ENCODE measurements at places on chromosomes 16 and 17.

DNA sequence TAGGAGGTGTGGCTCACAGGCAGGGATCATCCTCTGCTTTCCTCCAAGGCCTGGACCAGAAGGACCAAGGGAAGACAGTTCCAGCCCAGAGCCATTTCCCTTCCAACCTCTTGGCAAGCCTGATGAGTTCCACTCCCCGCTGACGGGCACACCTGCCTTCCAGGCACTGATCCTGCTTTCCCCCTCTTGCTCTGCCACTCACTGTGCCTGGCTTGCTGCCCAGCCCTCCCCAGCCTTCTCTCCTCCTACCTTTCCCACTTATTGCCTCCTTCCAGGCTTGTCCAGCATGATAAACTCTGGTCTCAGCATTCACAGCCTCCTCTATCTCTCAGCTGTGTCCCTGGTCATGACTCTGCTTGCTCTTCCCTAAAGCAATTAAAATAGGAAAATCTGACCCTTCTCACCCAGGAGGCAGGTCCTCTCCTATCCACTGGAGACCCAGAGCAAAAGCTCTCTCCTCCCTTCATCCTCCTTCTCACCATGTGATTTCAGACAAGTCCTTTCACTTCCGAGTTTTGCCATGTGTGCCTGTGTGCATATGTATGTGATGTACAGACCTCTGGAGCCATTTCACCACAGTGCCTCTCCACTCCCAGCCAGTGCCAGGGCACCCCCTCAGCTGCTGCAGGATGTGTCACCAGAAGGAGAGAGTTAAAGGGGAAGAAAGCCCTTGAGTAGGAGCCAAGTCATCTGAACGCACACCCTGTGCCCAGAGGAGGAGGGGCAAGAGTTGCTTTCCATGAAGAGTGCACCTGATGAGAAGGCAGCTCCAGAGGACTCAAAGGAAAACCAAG is 13.4 kb upstream of the TMEM170A start:
- no peak for DNase-seq

GRCh38 chr17:2975469-2975958 is 87.9 kb downstream of the OR1D5 start:
- DNase-seq = no peak

GRCh38 chr16:48963901-48964615 is 317.6 kb downstream of the CBLN1 start:
- no peak for DNase-seq

DNA sequence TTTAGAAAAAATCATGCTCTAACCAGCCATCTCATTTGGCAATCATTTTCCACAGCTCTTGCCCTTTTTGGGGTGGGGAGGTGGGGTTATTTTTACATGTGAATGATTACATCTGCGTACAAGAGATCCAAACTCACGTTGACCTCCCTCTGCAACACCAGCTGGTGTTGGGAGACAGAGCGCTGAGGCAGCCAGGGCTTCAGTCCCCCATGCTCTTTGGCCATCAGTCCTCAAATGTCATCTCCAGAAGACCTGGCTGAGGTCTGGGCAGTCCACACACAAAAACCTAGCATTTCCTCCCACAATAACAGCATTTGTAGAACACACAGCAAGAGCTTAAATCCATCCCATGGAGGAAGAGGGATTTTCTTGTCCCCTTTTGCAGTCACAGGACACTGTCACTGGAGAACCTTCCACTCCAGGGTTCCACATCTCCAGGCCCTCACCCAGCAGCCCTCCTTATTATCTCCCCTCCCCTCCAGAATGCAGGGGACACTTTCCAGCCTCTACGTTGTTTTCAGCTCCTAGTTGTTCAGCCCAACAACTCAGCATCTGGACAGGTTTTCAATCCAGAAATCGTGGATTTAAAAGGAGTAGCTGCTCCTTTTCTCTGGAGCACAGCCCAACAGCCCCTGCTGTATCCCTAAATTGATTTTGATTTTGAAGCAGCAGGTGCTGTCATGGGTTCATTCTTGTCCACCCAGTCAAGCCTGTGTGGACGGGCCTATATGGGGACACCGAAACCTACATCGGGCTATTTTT is 21.1 kb downstream of the MEOX1 start:
- no peak for DNase-seq

DNA sequence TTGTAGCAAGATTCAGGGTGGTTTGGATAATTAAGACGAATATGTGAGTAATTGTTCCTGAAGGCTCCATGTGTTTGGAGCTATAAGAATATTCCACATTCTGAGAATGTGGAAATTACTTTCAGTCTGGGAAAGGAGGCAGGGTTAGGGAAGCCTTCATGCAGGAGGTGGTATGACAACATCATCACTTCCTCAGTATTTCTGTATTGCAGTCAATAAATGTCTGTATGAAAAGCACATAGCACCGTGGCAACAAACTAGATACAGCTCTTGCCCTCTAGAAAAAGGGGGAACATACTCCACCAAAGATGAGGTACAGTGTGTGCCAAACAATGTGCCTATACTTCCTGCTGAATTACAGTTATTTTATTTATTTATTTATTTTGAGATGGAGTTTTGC is 26.1 kb upstream of the DHRS7B start:
- no peak for DNase-seq

DNA sequence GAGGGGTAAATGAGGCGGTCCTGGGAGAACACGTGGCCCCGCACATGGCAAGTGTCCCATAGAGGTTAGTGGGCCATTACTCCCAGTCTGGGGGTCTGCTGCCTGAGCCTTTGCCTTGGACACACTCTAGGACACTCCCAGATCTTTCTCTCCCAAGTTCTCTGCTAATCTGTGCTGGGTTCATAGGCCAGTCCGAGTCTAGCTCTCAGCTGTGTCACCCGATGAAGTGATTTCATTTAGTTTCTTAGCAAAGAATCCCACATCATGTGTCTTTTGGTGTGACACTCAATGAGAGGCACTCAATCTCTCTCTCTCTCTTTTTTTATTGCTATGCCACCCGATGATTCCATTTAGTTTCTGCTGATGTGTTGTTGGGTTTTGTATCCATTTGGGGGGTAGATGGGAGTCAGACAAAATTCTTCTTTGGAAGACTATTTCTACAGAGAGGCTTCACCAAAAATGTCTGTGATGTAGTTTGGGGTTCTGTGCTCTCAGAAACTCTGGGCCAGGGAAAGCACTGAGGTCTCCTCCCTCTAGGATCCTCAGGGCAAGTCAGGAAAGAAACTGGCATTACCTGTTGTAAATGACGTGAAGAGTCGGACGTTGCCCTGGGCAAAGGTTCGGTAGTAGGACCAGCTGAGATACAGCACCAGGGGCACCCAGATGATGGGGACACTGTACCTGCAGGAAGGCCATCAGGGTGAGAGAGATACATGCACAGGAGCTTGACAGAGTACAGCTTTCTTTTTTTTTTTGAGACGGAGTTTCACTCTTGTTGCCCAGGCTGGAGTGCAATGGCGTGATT is 25.2 kb upstream of the MLKL start:
- DNase-seq = no peak

Measured in stimulated activated CD4-positive, alpha-beta T cell treated with anti-CD3 and anti-CD28 coated beads, TNF-alpha, amount 100 ng/mL, for 48 hours (primary cell).